ENCODE measurements at places on chromosomes 6 and 20.

- no peak for DNase-seq
These were observed 45.2 kb upstream of the BCLAF1 start for GRCh38 chr6:136334853-136335252.

DNA sequence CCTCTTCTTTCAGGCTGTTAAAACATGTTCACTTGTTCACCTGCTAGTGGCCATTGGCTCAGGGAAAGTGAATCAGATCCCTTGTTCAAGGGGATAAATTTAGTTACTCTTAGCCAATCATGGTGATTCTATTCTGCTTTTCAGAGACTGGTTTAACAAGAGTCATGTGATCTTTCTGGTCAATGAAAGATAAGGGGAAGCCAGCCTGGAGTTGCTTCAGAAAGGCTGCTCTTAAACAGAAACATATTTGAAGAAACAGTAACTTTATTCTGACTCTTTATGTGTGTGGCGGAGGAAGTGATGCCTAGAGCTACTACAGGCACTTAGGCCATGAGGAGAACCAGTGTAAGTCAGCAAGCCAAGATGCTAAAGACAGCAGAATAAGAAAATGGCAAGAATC is 28.1 kb upstream of the AHI1 start:
- DNase-seq, result no peak

GRCh38 chr6:38591439-38591838 is 48.3 kb downstream of the BTBD9 start:
- DNase-seq, result no peak

- DNase-seq, result no peak
These were observed 14.4 kb upstream of the SLC17A2 start for GRCh38 chr6:25944688-25945574.

- DNase-seq, result no peak
These were observed 630 bp downstream of the PPP2R5D start for GRCh38 chr6:42984924-42985475.

GRCh38 chr6:12001706-12002435 is 10.2 kb upstream of the HIVEP1 start:
- no peak for DNase-seq

GRCh38 chr20:63005862-63006539 is 763 bp downstream of the BHLHE23 start:
- peak; percentile 45 for DNase-seq

DNA sequence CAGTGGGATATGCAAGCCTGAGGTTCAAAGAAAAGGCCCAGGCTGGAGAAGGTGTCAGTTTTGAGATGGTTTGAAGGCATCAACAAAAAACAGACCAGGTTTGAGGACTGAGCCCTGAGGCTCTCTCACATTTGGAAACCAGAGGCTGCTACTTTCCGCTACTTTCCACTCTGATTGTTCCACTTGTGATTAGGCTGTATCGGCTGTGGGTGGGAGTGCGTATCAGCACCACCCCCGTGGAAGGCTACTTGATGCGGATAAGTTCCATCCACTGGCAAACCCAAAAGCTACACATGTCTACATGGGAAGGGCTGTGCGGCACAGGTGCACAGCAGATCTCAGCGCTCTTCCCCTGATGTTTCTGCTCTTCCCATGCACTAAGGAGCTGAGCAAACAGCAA is 198.7 kb downstream of the GMPR start:
- no peak for DNase-seq

DNA sequence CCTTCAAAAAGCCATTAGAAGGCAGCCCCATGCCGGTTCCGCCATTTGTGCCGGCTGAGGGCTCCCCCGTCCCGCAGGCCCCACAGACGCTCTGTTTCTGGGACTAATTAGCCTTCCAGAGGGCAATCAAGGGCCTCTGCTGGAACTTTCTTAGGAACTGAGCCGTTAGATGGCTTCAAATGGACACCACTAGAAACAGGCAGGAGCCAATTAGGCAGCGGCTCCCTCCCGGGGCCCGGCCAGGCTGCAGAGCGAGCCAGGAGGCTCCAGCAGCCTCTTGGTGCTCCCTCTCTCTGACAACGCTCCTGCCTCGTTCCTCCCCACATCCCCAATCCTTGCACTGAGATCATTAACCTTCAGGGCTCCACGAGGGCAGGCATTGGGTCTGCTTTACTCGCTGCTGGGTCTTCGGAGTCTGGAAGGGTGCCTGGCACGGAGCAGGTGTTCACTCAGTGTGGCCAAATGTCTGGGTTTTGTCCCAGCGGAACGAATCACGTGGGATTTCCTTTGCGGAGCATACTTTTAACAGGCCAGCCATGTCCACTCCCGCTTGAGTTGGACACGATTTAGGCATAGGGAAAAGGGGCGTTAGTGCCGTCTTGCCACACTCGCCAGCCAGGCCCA is 98.3 kb downstream of the TMEM242 start:
- DNase-seq, result no peak

GRCh38 chr6:37502703-37503291 is 3.1 kb upstream of the CCDC167 start:
- no peak for DNase-seq

GRCh38 chr6:140079328-140079727 is 704.9 kb upstream of the CITED2 start:
- peak; percentile 24 for DNase-seq

Measured in brain (organoid and tissue), 16 donors.